ENCODE measurements at places on chromosomes 12 and 14. TPM values are rescaled to one million over a fixed set of nuclear protein-coding genes. Genes with fewer than 3 reads are reported as not detected.

The C12orf54 gene
- polyA plus RNA-seq: not detected

The SRGAP1 gene
- 0.03 TPM for polyA plus RNA-seq

The C12orf43 gene
- 16.2 TPM for polyA plus RNA-seq

The SVOP gene
- not detected for polyA plus RNA-seq

The SIRT4 gene
- 0.46 TPM for polyA plus RNA-seq

The GPR162 gene
- polyA plus RNA-seq: not detected

The IL26 gene
- polyA plus RNA-seq: not detected

GRCh38 chr12:53452159-53453077, 516 bp downstream of the PCBP2 start:
- DNase-seq: peak; percentile 86

DNA sequence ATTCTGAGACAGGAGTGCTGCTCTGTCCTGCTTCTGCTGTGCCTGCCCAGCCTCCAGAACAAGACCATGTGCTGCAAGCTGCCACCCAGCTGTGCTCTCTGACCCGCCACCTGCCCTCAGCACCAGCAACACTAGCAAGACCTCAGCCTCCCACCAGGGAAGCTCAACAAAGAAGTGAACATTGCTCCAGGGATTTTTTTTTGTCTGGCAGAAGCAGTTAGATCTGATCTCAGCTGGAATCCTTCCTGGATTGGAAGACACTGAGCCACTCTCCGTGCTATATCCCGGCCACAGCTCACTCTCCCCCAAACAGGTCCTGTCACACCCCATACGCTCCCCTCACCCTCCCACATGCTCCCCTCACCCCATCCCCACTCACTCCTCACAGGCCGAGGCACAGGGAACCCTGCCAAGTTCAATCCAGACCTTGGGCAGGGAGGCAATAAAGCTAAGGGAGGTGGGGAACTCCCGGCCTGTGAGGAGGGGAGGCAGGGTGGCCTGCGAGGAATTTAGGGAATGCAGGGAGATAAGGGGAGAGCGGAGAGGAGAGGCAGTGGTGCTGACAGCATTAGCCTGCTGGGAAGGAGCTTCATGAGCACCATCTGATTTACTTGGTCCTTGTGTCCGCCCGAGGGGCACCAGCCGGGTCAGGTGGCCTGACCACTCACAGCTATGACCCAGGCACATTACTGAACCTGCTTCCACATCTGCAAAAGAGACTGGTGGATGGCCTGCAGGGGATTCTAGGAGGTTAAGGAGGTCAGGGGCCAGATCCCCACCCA, 29.7 kb downstream of the CCDC85C start:
- DNase-seq: no peak

DNA sequence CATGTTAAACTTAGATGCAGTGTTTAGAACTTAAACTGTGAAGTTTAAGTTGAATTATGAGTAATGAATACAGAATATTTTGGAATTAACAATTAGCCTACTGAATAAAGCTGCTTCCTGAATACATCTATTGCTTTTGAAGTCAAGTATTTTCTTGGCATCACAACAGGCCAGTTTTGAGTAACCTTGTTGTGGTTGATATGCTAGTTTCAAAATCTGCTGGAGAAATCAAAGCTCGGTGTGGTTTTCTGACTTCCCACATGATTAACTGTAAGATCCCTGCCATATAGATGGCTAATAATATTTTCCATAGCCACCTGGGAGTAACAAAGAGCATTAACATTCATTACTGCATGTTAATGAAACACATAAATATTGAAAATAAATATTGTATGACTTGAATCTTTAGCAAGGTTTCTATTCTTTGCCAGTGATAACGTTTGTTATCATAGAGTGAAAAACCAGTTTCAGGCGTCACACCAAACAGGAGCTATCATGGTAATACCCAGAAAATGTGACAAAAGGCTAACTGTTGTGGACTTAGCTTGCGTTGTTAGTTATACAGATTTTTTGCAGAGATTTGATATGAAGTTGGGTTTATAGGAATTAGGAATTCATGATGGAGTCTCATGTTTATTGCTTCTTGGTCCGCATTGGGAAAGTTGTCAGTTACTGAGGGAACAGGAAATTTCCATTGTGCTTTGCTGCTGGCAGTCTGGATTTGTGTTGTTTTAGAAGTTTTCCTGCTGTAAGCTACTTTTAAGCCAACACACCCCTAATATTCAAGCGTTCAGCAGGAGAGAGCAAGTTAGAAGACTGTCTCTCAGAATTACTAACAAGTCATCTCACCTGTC, 32.1 kb downstream of the PPFIBP1 start:
- no peak for DNase-seq

DNA sequence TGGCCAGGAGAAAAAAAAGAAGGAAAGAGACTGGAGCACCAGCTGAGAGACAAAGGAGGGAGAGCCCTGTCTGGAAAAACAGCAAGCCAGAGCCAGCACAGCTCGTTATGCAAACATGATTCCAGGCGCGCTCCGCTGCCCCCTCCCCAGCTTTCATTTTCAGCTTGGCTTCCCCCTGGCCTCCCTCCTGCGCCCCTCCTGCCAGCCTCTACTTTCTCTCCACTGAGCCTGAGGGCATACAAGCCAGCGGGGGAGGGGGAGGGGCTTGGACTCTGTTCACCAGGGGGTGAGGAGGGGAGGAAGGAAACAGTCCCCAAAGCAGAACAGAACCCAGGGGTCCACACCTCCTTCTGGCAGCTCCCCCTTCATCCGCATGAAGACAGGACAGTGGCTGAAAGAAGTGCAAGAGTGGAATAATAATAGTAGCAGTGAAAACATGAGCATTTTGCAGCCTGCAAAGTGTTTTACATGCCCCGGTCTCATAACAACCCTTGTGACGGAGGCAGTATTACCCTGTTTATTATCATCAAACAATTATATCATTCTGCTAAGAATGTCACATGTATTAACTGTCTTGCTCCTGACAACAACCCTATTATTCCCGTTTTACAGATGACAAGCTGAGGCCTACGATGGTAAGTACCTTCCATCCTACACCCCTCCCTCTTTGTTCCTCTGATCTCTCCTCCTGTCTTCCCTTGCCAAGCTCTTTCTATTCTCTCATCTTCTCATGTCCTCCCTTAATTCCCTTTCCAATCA, 24.2 kb downstream of the SMUG1 start:
- no peak for DNase-seq

DNA sequence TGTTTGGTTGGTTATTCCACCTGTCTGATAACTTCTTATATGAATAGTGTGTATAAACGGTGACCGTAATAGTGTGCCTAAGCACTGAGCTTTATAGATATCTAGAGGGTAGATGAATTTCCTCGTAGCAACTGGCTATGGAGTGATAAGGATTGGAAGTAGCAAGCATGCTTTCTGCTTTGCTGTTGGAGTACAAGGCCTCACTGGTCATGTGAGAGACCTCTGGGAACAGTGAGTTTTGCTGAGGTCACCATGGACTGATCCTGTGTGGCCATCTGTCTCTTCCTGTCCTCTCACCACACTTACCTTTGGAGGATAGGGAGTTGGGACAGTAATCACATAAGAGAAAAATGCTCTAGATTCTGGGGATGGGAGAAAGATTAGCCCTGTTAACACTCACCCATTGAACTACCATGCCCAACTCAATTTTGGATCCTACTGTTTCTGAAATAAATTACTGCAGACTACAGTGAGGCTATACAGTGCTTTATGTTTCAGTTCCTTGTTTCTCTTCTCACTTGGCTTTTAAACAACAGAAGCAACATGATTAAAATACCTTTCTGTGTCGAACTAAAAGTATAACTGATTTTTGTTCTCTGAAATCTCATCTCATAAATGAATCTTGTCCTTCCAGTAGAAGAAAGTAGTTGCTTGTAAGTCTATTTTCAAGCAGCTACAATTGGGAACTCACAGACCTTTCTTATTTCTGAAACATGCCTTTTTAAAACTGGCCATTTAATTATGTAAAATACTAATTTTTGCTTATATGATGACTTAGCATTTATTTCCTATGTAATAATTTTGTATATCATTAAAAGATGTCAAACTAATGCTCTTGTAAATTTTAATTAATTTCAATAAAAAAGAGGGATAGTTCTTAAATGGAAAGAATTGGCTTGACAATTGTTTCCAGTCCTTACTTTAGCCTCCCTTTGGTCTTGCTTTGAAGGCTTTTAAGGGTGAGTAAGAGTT, 8.3 kb downstream of the TMX1 start:
- DNase-seq: no peak

- peak; percentile 39 for DNase-seq
These were observed 413.1 kb downstream of the ZFP36L1 start for GRCh38 chr14:68379510-68380328.

- DNase-seq: no peak
These were observed 216.4 kb downstream of the PLCZ1 start for GRCh38 chr12:18521461-18521860.

DNA sequence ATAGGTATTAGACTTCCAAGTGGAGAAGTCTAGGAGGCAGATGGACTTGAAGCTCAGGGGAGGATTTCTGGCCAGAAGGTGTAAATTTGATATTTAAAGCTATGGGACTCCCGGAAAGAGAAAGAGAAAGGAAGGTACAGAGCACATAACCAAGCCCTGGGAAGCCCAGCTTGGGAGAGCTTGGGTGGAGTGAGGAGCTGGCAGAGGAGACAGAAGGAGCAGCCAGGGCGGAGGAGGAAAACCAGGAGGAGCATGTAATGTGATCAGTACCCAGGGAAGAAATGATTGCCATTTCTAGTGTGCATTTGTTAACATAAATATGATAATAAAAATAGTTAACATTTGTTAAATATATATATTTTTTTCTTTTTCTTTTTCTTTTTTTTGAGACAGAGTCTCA, 67.4 kb downstream of the KICS2 start:
- DNase-seq: no peak

DNA sequence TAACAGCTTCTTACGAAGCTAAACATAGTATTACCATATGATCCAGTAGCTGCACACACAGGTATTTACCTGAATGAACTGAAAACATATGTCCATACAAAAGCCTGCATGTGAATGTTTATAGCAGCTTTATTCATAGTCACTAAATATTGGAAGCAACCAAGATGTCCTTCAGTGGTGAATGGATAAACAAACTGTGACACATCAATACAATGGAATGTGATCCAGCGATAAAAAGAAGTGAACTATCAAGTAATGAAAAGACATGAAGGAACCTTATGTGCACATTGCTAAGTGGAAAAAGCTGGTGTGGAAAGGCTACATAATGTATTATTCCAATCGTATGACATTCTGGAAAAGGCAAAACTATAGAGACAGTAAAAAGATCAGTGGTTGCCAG, 38.1 kb upstream of the JDP2 start:
- DNase-seq: no peak

DNA sequence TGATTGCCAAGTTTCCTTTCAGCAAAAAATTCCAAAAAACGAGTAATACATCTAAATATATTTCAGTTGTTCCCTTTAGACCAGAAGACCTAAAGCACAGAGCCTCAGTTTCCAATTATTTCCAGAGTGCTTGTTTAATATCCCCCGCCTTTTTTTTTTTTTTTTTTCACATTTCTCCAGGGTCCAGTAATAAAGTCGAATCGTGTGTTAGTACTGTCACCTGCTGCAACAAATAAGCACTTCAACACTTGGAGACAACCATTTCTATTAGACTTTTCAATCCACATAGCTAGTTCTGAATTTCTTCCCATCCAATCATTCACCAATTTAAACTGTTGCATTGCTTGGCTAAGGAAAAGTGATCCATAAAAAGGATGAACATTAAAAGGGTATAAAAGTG, 13.6 kb downstream of the PDE6H start:
- DNase-seq: no peak

GRCh38 chr14:104926619-104927431, 2.1 kb downstream of the PLD4 start:
- DNase-seq: no peak

DNA sequence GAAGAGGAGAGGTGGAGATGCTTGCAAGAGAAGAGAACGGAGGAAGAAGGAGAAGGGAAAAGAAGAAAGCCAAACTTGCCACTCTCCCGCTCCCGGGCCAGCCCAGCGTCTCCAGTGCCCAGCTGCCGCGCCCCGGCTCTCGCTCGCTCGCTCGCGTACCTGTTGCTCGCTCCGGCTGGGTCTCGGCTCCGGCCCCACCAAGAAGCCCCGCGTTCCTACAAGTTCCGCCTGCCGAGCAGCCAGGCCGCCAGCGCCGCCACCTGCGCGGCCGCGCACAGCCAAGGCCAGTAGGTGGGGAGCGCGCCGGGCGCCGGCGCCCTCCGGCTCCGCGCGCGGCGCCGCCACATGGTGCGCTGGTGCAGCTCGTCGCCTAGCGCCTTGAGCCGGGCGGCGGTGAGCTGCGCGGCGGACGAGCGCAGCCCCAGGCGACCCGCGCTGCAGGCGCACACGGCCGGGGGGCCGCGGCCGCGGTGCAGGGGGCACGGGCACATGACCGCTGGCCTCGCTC, 370 bp downstream of the HRK start:
- DNase-seq: no peak

DNA sequence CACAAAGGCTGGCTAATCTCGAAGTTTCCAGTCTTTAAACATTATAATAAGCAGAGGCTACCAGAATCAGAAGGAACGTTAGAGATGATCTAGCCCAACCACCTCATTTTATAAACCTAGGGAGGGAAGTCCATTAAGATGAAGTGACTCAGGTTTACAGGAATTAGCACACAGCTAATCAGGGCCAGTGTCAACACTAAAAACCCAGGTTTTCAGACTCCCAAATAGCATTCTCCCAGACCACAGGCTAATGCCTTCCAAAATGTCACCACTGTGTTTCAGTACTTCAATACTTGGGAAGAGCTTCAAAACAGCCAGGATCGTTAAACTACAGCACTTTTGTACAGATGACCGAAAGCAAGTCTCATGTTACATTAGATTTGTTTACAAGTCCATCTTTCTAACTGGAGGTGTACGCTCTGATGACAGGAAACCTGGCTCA, 89.2 kb downstream of the FOXN3 start:
- no peak for DNase-seq

DNA sequence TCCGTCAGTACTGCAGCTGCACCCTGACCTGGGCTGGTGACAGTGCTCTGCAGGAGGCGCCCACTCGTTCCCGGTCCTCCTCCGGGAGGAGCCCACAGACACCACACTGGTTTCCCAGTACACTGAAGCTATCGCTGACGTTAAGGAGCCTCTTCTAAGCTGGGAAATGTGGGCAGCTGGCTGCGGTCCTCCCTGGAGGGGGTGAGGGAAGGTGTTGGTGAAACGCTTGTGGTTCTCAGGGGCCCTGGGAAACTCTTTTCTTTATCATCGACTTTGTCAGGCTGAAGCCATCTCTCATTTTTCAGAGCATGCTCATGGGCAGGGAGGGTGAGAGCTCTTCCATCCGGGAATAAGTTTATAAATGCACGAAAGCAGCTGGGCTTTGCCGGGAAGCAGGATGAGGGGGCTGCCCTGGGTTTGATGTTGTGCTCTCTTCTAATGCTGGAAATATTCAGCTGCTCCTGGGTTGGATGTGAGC, 176.0 kb downstream of the CHST11 start:
- no peak for DNase-seq

- no peak for DNase-seq
These were observed 20.9 kb downstream of the KMT2D start for GRCh38 chr12:49039421-49040363.
